ENCODE measurements at places on chromosomes 12 and 14.

- DNase-seq = no peak
These were observed 44.7 kb upstream of the SINHCAF start for GRCh38 chr12:31370531-31371255.

DNA sequence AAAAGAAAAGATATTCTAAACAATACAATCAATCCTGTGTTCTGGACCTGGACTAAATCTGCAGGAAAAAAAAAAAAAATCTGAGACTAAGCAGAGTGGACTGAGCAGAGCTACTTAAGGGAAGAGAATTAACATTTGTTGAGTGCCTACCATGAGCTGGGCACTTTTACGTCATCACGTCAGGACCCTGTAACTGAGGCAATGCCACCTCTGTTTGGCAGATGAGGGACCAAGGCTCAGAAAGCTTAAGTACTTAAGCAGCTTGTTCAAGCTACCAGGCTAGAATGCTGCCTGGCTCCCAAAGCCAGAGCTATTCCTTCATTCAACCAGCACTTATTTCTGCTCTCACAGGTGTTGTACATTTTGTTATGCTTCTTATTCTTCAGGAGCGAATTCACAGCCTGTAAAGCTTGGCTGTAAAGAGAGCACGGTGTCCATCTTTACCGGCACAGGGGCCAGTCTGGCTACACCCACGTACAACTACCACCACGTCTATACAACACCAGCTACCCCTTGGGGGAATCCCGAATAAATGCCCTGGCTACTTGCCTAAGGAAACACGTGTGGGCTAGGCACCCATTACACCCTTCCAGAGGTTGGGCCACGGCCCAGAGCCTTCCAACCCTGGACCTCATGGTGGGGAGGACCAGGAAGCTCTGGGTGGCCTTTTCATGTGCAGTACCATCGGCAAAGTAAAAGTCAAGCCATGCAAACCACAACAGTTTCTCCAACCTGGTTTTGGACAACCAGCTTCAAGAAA is 27.0 kb downstream of the TMCC3 start:
- no peak for DNase-seq

- no peak for DNase-seq
These were observed 9.2 kb upstream of the APOLD1 start for GRCh38 chr12:12776261-12776660.

DNA sequence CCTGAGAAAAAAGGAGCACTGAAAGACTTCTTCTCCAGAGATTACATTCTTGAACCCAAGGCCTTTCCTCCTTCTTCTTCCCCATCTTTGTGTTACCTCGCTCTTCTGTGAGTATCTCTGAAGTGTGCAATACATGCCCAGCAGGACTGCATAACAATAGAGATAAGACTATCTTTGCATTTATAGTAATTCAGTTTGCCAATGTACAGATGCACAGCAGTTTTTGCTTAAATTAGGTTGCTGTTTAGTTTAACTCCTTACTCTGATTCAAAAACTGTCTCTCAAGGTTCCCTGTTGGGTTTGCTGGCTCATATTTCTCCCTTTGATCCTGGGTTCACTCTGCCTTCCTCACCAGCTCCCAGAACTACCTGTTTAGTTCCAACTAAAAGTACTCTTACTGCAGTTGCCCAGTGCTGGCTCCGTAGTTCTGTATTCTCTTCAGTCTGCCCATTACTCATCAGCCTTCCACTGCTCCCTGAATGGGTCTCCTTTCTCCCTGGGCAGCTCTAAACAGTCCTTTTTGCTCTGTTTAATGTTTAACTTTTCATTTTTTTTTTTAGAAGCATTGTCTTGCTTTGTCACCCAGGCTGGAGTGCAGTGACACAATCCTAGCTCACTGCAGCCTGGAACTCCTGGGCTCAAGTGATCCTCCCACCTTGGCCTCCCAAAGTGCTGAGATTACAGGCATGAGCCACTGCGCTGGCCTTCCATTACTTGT is 180.6 kb upstream of the CAND1 start:
- DNase-seq = no peak

- no peak for DNase-seq
These were observed 114.0 kb downstream of the PRMT8 start for GRCh38 chr12:3604748-3605586.

All from suprapubic skin (tissue), 4 donors.